ENCODE measurements at places on chromosomes 5 and 9.
A peak's percentile ranks its signal among the peaks of the same experiment; 100 is the strongest.

GRCh38 chr9:136078024-136078423, 17.1 kb downstream of the NACC2 start:
- DNase-seq = no peak

GRCh38 chr5:56108246-56108645, 113.5 kb upstream of the IL6ST start:
- DNase-seq = no peak

DNA sequence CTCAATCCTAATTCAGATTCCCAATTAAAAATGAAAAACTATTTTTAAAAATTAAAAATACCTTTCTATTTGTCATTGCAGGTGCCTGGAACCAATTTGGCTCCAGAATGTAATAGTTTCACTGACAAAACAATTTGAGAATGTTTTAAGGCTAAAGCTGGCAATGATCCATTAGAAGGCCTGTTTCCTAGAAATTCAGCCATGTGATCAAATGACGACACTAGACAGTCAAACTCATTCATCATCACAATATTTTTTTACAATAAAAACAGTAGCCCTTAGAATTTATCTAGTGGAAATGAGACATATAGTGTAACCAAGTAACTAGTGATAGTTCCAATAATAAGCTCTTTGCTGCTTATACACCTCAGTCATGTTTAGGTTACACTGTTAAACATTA, 75.4 kb upstream of the MAP3K1 start:
- no peak for DNase-seq

DNA sequence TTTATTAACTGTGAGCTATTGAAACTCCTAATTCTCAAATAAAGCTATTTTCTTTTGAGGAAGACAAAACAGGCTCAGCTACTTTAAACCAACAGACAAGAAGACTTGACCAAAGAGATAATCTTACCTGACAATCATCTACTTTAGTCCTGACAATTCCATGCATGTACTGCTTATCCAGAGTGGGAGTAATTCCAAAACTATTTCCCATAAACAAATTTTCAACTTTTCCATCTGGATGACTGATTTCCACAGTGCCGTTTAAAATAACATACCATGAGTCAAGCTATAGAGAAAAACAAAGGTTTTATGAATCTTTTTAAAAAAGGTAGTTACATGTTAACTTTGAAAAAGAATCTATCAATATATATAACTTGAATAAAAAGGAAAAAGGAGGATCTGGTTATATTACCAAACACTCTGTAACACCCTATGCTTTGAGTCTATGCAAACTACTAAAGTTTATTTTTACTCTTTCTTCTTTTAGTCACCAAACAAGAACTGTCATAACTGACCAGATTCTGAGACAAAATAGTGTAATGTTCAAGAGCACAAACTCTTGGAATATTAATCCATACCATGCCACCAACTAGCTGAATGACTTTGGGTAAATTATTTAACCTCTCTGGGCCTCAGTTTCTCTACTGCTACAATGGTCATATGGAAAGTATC, 129.7 kb downstream of the RAPGEF6 start:
- no peak for DNase-seq

DNA sequence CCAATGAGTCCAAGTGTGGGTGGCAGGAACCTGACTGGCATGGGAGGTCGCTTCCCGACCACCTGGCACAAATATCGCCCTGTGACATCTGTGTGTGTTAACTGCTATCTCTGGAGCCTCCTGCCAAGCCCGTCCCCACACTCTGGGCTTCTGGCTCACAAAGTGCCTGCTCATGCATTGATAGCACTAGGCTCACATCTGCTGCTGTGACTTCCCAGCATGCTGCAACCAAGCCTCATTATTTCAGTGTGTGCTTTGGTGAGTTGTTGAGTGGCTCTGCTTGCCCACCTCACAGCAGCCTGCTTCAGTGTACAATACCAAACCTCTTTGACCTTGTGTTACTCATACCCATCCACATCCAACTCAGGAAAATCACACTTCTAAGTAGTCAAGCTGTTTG, 139.8 kb downstream of the APBA1 start:
- no peak for DNase-seq

GRCh38 chr9:112971415-112971814, 40.6 kb downstream of the ZNF883 start:
- no peak for DNase-seq

DNA sequence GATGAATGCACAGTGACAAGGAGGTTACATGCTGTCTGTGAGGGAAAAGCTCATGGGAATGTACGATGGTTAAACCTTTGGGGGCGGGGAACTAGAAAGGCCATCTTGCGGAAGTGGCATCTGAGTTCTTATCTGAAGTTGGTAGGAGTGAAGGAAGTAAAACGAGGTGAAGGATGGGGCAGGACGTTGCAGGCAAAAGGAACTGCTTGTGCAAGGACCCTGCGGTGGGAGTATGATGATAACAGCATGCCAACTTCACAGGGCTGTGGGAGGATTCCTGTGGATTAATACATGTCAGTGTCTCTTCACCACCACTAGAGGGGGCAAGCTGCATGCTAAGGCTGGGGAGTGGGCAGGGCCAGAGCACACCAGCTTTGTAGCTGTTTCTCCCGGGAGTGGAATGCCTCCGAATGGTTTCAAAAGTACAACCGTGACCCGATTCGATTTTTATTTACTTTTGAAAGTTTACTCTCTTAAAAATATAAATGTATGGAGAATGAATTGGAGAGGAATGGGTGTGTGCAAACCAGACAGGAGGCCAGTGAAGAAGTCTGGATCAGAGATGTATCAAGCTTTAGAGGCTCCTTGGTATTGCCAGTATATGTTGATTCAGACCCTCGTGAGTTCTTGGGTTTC, 62.5 kb downstream of the CYFIP2 start:
- DNase-seq = peak; percentile 55
